ENCODE measurements at places on chromosomes 6 and 20.
A peak's percentile ranks its signal among the peaks of the same experiment; 100 is the strongest.

GRCh38 chr20:34977365-34978091, 21.9 kb downstream of the MYH7B start:
- DNase-seq, result no peak

- no peak for DNase-seq
These were observed 83.1 kb downstream of the KCNB1 start for GRCh38 chr20:49399329-49399728.

- no peak for DNase-seq
These were observed 65.6 kb downstream of the SCAND1 start for GRCh38 chr20:35888657-35889056.

GRCh38 chr6:134410541-134410940, 92.6 kb upstream of the SGK1 start:
- DNase-seq, result no peak

- DNase-seq, result no peak
These were observed 48.7 kb upstream of the BMP6 start for GRCh38 chr6:7677229-7677628.

- DNase-seq, result peak; percentile 97
These were observed 80.0 kb upstream of the EYA2 start for GRCh38 chr20:46814366-46815232.

GRCh38 chr6:69084746-69085335, 449.8 kb downstream of the ADGRB3 start:
- peak; percentile 34 for DNase-seq

DNA sequence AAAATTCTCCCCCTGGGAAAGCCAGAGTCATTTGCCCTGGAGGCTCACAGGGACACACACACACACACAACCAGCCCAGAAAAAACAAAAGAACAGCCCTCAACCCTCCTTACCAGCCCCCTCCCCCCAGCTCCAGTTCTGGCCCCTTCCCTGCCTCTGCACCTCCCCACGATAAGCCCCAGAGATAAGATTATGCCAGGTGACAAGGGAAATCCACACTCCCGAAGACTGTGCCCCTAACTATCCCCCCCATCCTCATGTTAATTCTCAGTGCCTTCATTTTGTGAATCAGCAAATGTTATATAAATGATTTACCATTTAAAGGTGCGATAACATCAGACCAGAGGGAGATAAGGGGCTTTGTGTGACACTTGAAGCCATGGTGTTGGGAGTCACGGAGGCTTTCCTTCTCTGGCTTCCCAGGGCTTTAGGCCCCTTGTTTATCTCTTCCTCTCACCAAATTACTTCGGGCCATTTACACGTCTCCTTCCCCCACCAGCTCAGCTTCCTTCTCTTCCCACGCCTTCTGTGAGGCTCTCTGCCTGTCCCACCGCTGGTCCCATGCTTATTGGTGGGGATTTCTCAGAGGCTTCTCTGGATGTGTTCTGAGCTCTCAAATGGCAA, 12.5 kb upstream of the FOXC1 start:
- DNase-seq, result no peak

GRCh38 chr6:81491454-81492101, 260.9 kb downstream of the TENT5A start:
- no peak for DNase-seq

DNA sequence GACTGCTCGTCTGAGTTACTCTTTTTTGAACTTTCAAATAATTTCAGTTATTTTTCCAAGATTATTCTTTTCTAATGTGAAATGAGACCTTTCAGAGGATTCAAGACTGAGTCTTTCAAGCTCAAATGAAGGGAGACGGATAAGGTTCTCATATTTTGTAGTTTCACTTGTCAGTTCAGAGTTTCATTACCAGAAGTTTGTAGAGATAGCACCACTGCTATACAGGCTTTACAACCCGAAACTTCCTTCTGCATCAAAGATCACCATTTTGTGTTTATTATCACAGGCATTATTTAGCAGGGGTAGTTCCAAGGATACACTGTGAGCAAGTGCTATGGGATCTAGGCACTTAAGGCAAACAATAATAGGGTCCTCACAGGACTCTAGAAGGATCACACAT, 74.7 kb upstream of the EPHA7 start:
- DNase-seq, result no peak

DNA sequence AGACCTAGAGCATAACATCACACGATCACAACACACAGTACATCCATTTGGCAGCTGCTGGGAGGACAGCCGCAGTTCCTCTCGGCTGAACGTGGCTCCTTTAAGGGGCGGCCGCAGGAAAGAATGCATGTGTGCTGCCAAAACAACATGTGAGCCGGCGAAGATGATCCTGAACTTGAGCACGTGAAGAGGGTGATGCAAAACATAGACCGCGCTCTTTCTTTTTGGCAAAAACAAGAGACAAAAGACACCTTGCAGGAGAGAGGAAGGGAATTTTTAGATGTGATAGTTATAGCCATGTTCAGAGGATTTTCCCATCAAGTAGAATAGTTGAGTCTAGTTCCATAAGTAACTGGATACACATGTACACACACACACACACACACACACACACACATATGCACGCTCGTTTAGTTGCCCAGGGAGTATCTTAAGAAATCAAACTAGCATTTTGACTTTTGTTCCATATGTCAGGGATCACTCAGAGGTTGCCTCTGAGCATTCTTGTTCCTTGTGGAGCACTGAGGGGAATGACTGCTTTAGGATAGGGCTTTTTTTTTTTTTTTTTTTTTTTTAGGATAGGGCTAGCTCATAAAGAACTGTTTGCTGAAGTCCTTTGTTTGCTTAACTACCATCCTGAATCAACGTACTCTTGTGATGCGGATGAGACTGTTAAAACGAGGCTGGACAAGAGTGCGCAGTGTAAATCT, 21.7 kb upstream of the RANBP9 start:
- DNase-seq, result peak; percentile 83

- peak; percentile 59 for DNase-seq
These were observed 92.0 kb downstream of the ATXN1 start for GRCh38 chr6:16669227-16669626.
